LNCaP clone FGC (cell line): ENCODE measurements at places on chromosomes 7 and 10.

- no peak for DNase-seq
These were observed 340.0 kb downstream of the ELMO1 start for GRCh38 chr7:37108615-37109014.

DNA sequence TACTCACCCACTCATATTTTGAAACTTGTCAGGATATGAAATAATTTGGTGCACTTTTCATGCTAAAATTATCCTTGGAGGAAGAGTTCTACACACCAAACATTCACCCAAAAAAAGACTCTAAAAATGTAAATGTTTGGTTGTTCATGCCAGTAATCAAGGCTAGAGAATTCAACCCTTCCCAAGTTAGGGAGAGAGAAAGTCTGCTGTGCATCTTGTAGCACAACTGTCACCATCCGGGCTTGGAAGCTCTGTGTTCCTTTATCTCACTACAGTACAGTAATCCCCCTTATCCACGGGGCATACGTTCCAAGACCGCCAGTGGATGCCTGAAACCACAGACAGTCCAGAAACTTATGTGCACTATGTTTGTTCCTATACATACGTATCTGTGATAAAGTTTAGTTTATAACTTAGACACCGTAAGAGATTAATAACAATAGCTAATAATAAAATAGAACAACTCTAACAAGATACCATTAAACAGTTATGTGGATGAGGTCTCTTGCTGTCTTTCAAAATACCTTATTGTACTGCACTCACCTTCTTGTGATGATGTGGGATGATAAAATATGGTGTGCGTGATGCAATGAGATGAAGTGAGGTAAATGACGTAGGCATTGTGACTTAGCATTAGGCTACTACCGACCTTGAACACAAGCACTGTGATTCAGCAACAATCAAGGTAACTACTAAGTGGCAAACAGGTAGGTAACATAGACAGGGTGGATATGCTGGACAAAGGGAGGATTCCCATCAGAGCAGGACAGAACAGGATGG is 24.6 kb upstream of the HECTD2 start:
- no peak for DNase-seq

GRCh38 chr7:123929655-123930054 is 4.6 kb downstream of the SPAM1 start:
- no peak for DNase-seq

DNA sequence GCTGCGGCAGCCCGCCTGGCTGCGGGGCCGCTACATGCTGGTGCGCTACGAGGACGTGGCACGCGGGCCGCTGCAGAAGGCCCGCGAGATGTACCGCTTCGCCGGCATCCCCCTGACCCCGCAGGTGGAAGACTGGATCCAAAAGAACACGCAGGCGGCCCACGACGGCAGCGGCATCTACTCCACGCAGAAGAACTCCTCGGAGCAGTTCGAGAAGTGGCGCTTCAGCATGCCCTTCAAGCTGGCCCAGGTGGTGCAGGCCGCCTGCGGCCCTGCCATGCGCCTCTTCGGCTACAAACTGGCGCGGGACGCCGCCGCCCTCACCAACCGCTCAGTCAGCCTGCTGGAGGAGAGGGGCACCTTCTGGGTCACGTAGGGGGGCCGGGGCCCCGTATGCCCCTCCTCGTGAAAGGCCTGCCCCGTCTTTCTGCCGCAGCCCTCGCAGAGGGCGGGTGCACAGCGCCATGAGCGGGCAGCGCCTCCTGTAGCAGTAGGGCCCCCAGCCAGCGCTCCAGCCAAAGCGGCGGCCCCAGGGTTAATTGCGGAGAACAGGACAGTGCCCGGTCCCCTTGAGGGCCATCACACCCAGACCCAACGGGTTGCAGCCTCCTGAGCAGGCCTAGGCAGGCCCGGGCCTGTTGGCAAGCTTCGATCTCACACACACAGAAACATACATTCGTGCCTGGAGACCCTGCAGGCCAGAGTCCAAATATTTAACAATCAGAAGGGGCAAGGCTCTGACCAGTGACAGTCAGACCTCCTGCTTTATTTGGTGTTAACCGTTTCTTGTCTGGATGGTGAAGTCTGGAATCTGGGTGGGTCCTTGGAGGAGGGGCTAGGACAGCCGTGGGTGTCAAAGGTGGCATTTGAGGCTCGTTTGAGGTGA is 44.1 kb downstream of the CHST3 start:
- DNase-seq = no peak

GRCh38 chr10:102083541-102083940 is 18.4 kb downstream of the HPS6 start:
- DNase-seq = no peak

GRCh38 chr10:14757986-14758385 is 16.7 kb downstream of the FAM107B start:
- no peak for DNase-seq
